ENCODE measurements at places on chromosomes 7 and 10. TPM values are rescaled to one million over a fixed set of nuclear protein-coding genes. Genes with fewer than 3 reads are reported as not detected.

The SFTPA1 gene
- total RNA-seq, result not detected

The SP8 gene
- not detected for total RNA-seq

The CUX1 gene
- total RNA-seq, result 94.4 TPM

The CPED1 gene
- total RNA-seq, result 13.8 TPM

The CTAGE4 gene
- 0.59 TPM for total RNA-seq

The DENND10 gene
- total RNA-seq, result 31.4 TPM

The MSMB gene
- not detected for total RNA-seq
